ENCODE measurements at places on chromosomes 2 and 18.

DNA sequence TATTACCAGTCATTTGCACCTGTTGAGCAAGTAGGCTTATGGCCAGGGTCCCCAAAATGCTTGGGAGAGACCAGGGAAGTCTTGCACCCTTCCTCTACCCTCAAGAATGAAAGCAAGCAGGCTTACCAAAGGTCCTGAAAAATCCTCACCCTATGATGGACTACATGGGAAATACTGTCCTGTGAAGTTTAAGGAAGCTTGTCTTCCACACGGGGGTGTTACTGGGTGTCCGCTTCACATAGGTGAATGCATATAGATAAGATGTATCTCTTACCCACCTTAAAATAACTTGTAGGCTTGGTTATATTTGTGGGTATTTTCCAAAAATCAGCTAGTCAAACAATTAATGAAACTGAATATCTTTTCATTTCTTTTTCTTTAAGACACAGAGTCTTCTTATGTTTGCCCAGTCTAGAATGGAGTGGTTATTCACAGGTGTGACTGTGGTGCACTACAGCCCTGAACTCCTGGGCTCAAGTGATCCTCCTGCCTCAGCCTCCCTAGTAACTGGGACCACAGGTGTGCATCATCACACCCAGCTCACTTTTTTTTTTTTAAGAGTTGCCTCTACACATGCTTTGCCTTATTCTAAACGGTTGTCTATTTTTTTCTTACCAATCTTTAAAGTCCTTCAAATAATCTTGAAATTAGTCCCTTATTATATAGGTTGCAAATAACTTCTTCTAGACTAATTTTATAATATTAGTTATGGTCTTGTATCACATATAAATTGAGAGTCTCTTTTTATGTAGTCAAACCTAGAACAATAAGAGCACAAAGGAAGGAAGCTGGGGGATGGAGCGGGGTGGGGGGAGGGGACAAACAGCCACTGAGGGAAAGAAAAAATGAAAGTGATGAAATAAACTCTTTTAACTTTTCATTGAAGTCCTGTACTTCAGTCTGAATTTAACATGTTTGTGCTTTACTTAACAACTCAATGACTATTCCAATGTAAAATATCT is 49.0 kb downstream of the CERKL start:
- no peaks in the 10 kb centered on the region for H3K27me3 ChIP-seq
- H3K36me3 ChIP-seq = no peaks in the 10 kb centered on the region
- no peak overlapping the region for H3K4me3 ChIP-seq
- no peak for DNase-seq
- H3K4me1 ChIP-seq = no peaks in the 10 kb centered on the region

GRCh38 chr2:126672980-126673605 is 17.1 kb downstream of the GYPC start:
- peaks cover 10% of the 10 kb centered on the region for H3K4me1 ChIP-seq
- no peak overlapping the region for H3K27ac ChIP-seq
- no peak for DNase-seq
- no peaks in the 10 kb centered on the region for H3K27me3 ChIP-seq
- H3K36me3 ChIP-seq = no peaks in the 10 kb centered on the region
- no peak overlapping the region for H3K4me3 ChIP-seq

- no peak for DNase-seq
- H3K4me3 ChIP-seq = no peak overlapping the region
- H3K27me3 ChIP-seq = no peaks in the 10 kb centered on the region
- no peak overlapping the region for H3K27ac ChIP-seq
- H3K4me1 ChIP-seq = no peaks in the 10 kb centered on the region
Observed at GRCh38 chr2:134231301-134231964, 22.4 kb upstream of the MGAT5 start.

DNA sequence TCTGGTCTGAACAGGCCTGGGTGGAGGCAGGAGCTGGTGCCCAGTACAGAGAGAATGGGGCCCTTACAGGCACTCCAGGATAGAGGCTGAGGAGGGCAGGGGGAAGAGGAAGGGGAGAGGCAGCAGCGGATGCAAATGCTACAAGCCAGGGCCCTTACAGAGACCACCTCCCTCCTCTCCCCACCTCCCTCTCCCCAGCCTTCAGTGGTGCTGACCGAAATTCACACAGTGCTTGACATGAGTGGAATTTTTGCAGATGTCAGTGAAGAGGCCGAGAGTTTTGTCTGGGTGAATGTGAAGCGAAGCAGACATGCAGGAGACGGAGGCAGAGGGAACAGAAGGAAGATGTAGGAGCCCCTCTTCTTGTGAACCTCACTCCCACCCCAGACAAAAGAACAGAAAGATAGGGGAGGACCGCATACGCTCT is 31.9 kb downstream of the CIB4 start:
- no peak overlapping the region for H3K4me3 ChIP-seq
- no peak overlapping the region for H3K27ac ChIP-seq
- no peaks in the 10 kb centered on the region for H3K36me3 ChIP-seq
- no peaks in the 10 kb centered on the region for H3K27me3 ChIP-seq
- peaks cover 21% of the 10 kb centered on the region for H3K4me1 ChIP-seq

- DNase-seq = no peak
- H3K4me1 ChIP-seq = no peaks in the 10 kb centered on the region
- no peaks in the 10 kb centered on the region for H3K36me3 ChIP-seq
- no peak overlapping the region for H3K27ac ChIP-seq
Observed at GRCh38 chr2:11997142-11997541, 250.7 kb downstream of the LPIN1 start.

GRCh38 chr2:64390586-64390985 is 63.4 kb upstream of the LGALSL start:
- H3K27me3 ChIP-seq = no peaks in the 10 kb centered on the region
- DNase-seq = no peak
- peaks cover 1% of the 10 kb centered on the region for H3K4me1 ChIP-seq

DNA sequence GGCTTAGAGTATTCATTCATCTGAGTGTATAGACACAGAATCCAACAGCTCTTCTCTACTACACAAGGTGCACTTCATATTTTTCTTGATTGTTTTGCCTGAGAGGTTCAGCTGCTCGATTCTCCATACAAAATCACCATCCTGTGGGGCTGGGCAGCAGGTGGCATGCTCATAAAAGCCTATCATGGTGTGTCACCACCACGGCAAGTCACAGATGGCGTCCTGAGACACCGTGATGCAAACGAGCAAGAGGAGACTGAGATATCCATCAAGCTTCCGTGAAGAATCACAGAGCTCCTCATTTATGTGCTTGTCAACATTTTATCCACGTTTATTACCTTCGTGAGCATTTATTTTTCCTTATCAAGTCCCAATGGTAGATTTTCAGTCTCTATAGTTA is 22.4 kb upstream of the NRP2 start:
- no peak overlapping the region for H3K27ac ChIP-seq
- H3K36me3 ChIP-seq = no peaks in the 10 kb centered on the region
- no peak for DNase-seq
- H3K27me3 ChIP-seq = no peaks in the 10 kb centered on the region

- H3K27me3 ChIP-seq = peaks cover 100% of the 10 kb centered on the region
- H3K4me3 ChIP-seq = no peak overlapping the region
- no peak for DNase-seq
- H3K27ac ChIP-seq = no peak overlapping the region
- H3K36me3 ChIP-seq = no peaks in the 10 kb centered on the region
Observed at GRCh38 chr2:70894765-70895164, 40.9 kb upstream of the ATP6V1B1 start.

DNA sequence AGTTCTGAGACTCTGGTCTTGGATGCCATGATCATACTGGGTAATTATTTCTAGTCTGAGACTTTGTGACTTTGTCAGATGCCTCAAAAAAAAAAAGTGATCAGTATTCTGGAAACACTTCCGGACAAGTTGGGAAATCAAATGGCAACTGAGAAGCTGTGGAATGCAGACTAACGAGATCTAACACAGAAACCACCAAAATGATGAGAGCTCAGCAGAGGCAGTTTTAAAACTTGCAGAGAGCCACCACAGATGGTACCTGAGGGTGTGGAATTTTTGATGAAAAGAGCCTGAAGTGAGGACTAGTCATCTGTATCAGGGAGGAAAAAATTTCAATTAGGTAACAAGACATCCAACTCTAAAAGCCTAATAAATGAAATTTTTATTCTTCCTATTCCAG is 5.5 kb upstream of the GPR75 start:
- H3K4me1 ChIP-seq = no peaks in the 10 kb centered on the region
- no peaks in the 10 kb centered on the region for H3K27me3 ChIP-seq
- H3K4me3 ChIP-seq = no peak overlapping the region
- no peak for DNase-seq

- H3K36me3 ChIP-seq = no peaks in the 10 kb centered on the region
- H3K4me1 ChIP-seq = peaks cover 6% of the 10 kb centered on the region
- H3K27me3 ChIP-seq = peaks cover 23% of the 10 kb centered on the region
- no peak for DNase-seq
- no peak within 1 kb of the TSS for H3K27ac ChIP-seq
- H3K4me3 ChIP-seq = peak within 1 kb of the TSS; percentile 83
Observed at GRCh38 chr2:222671259-222672067, at the start of gene MOGAT1. MOGAT1 (plus strand) TSS chr2:222671658; CDS start chr2:222671786, 128 bp downstream.

DNA sequence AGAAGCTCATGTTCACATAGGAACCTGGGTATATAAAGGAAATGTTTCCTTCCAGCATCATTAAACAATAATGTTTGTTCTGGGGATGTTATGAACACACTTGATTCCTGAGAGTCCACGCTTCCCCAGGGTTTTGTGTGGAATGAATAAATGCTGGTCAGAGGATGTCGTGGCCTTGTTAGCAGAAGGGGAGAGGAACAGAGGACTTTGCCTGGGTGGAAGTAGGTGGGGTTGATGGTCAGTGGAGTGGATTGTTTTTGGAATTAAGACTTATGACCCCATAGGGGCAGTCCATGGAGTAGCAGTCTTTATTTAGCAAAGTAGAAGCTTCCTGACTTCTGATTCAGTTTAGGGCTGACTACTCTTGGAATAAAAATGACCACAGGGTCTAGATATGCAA is 139.6 kb downstream of the MYO1B start:
- no peaks in the 10 kb centered on the region for H3K27me3 ChIP-seq
- DNase-seq = no peak
- H3K36me3 ChIP-seq = peaks cover 88% of the 10 kb centered on the region
- H3K4me3 ChIP-seq = no peak overlapping the region
- no peaks in the 10 kb centered on the region for H3K4me1 ChIP-seq

DNA sequence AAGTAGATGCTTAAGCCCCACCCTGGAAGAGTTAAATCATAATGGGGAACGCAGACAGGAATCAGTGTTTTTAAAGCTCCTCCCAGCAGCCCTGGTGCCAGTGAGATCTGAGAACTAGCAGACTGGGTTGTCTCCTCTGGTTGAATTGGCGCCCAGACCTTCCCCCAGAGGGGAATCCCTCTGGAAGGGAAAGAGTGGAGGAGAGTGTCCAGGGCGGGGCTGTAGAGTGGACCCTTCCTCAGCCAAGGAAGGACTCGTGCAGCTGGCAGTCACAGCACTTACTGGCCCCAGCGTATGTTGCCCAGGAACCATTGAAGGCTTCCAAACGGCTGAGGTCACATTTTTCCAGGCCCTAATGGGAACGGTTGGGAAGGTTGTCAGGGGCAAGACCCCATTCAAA is 62.5 kb downstream of the TGOLN2 start:
- H3K4me3 ChIP-seq = no peak overlapping the region
- peak overlapping the region; percentile 15 for H3K27ac ChIP-seq
- H3K36me3 ChIP-seq = no peaks in the 10 kb centered on the region
- no peaks in the 10 kb centered on the region for H3K27me3 ChIP-seq
- H3K4me1 ChIP-seq = peaks cover 10% of the 10 kb centered on the region
- DNase-seq = no peak

DNA sequence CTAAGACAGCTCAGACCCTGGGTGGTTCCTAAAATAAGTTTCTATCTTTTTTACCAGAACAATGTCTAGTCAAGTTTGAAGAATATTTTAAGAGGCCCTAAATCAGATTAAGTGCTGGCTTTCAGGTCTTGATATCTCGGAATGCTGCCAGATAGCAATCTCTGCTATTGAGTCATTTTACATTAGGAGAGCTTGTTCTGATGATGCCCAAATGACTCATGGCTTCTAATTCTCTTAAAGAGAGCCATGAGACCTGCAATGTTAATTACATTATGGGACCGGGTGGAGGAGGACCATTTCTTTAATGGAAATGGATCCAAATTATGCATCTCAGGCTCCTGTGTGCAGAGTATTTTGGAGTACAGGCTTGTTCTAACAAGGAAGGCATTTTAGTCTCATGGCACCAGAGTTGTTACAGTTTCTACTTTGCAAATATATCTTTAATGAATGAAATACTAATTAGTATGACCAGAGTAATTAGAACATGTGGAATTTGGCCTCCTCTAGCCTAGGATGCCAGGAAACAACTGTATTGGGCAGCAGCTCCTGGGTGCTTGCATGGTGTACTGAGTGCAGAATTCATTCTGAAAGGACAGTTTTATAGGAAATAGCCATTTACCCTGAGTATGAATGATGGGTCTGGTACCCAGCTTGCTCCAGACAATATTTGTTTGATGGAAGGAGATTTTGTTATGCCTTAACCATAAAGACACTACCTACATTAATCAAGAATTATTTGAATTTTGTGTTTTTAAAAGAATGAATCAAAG is 94.0 kb upstream of the SULT1C3 start:
- no peaks in the 10 kb centered on the region for H3K27me3 ChIP-seq
- H3K4me3 ChIP-seq = no peak overlapping the region
- DNase-seq = no peak

DNA sequence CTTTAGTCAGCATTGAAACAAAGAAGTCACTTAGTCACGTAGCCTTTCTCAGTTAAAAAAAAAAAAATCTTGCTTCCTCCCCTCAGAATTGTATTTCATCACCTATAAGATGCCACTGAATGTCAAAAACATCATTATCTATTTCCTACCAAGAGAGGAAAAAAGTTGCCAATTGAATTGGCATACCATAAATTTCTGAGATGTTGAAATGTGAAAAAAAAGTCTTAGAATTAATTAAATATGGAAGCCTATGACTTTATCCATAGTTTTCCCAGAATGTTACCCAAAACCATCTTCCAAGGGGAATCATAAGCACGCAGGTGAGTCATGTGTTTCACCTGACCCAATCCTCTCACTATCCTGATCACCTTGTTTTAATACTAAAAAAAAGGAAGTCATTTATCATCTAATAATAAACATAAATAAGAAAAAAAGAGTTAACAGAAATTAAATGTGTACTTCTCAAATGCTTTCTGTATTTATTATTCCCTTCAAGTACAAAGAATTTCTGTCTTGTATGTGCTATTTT is 205.7 kb downstream of the TCF4 start:
- no peak overlapping the region for H3K4me3 ChIP-seq
- peaks cover 10% of the 10 kb centered on the region for H3K36me3 ChIP-seq
- peaks cover 4% of the 10 kb centered on the region for H3K4me1 ChIP-seq
- H3K27ac ChIP-seq = no peak overlapping the region

DNA sequence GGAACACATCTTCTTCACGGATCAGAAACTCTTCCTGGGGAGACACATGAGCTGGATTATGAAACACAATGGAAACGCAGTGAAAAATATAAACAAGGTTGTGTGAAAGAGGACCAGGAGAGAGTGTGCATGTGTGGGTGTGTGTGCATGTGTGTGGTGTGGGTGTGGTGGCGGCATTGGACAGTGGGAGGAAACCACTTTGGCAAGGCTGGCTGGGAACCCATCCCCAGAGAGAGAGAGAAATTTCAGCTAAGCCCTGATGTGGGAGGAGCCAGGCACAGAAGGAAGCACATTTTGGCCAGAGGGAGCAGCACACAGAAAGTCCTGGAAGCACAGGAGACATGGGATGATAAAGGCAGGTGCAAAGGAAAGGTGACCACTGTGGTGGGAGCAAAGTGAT is 147.6 kb upstream of the COPS8 start:
- H3K27me3 ChIP-seq = no peaks in the 10 kb centered on the region
- H3K36me3 ChIP-seq = no peaks in the 10 kb centered on the region
- no peak overlapping the region for H3K27ac ChIP-seq
- DNase-seq = no peak
- no peaks in the 10 kb centered on the region for H3K4me1 ChIP-seq

GRCh38 chr2:233248999-233249398 is 2.5 kb upstream of the ATG16L1 start:
- H3K4me1 ChIP-seq = peaks cover 5% of the 10 kb centered on the region
- no peak overlapping the region for H3K4me3 ChIP-seq
- no peak overlapping the region for H3K27ac ChIP-seq

Data from neuronal stem cell (in vitro differentiated cells).